ENCODE measurements at places on chromosomes 12 and 14.

DNA sequence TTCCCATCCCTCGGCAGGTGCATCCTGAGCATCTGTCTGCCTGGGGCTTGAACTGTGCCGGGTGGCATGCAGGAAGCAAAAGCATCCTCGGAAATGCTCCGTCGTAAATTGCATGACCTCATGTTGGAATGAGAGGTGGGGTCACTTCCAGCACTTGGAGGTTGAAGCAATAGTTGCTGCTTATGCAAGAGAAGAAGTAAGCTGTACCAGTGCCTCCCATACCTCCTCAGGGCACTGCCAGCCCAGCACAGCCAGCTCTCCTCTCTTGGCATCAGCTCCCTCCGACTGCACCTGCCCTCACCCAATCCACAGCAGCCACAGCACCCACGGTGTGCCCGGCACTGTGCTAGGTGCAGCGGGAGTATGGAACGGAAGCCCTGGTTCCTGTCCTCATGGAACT, 11.5 kb downstream of the TEAD4 start:
- no peak for DNase-seq

GRCh38 chr12:69508091-69508490, 37.9 kb downstream of the FRS2 start:
- DNase-seq, result no peak

- no peak for DNase-seq
Measured at GRCh38 chr14:44804391-44804790, 157.4 kb downstream of the KLHL28 start.

DNA sequence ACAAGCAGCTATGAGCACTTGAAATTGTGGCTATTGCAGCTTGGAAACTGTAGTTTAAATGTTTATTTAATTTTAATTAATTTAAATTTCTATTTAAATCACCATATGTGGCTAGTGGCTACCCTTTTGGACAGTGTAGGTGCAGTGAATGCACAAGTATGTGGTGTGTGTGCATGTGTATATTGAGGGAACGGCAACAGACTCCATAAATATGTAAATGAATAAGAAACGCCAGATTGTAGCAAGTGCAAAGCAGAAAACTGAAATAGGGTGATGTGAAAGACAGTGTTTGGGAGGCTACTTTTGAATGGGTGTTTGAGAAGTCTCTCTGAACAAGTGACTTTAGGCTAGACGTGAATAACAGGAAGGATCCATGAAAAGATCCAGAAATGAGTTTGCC, 32.7 kb upstream of the CCDC196 start:
- DNase-seq, result no peak

- no peak for DNase-seq
Measured at GRCh38 chr12:109449845-109450532, 27.1 kb downstream of the KCTD10 start.

Data from erythroblast (primary cell).